ENCODE measurements at places on chromosomes 16 and 17.

GRCh38 chr17:57356153-57356718, 99.9 kb downstream of the MSI2 start:
- no peak for DNase-seq

- no peak for DNase-seq
Observed at GRCh38 chr16:66508248-66508913, 41.5 kb downstream of the TK2 start.

GRCh38 chr16:26623442-26623841, 443.3 kb upstream of the C16orf82 start:
- DNase-seq = no peak

DNA sequence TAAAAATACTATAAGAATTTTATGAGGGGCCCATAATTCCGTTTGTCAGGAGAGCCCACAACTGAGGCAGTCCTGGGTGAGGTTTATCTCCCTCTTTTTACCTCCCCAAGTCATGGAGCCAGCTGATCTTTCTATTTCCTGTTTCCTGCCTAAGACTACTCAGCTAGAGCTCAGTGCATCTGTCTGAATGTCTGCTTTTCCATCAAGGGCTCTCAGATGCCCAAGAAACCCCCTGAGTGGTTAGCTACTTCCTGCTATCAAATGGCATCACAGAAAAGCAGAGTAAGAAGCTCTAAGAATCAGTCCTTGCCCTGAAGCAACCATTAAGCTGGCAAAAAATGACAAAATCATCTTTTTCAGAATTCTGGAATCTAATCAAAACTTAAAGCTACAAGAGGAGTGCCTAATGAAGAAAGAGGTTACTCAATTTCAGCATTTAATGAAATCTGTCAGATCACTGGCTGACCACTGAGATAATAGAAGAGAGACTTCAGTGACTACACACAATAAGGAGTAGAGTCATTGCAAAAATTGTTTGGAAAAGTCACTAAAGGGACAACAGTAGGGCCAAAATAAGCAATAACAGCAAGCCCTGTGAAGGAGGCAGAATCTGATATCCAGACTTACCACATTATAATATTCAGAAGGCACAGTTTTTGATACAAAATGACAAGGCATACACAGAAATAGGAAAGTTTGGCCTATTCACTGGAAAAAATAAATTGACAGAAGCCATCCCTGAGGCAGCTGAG, 150.1 kb downstream of the CYB561 start:
- DNase-seq = no peak

DNA sequence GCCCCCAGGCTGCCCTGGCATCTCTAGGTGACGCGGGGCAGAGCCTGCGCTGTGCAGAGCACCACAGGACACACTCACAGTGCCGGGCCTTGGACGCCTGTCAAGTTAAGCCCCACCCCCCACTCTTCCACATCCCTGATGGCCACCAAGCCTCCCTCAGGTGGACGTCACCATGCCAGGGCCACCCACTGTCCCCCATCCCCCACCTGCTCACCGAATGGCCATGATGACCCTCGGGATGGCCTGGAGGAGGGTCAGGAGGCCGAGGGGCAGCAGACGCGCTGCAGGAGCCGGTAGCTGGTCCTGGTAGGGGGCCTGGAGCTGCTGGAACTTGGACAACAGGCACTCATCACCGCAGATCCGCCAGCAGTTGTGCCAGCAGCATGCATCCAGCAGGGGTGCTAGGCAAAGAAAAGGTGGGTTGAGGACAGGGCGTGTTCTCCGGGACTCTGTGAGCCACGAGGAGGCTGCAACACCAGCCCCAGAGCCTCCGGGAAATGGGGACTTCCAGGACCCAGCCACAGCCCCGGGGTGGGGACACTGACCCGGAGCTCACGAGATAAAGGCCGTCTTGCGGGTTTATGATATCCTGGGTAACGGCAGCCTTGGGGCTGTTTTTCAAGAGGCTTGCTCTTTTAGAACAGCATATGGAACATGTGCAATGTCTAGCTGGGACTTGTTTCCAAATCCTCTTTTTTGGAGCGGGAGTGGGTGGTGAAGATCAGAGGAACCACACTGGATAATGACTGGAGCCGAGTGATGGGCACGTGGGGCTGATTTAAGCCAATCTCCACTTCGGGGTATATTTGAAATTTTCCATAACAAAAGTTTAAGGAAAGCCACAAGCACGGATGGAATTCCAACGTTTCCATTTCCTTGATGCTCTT, 11.4 kb downstream of the C16orf95 start:
- no peak for DNase-seq

DNA sequence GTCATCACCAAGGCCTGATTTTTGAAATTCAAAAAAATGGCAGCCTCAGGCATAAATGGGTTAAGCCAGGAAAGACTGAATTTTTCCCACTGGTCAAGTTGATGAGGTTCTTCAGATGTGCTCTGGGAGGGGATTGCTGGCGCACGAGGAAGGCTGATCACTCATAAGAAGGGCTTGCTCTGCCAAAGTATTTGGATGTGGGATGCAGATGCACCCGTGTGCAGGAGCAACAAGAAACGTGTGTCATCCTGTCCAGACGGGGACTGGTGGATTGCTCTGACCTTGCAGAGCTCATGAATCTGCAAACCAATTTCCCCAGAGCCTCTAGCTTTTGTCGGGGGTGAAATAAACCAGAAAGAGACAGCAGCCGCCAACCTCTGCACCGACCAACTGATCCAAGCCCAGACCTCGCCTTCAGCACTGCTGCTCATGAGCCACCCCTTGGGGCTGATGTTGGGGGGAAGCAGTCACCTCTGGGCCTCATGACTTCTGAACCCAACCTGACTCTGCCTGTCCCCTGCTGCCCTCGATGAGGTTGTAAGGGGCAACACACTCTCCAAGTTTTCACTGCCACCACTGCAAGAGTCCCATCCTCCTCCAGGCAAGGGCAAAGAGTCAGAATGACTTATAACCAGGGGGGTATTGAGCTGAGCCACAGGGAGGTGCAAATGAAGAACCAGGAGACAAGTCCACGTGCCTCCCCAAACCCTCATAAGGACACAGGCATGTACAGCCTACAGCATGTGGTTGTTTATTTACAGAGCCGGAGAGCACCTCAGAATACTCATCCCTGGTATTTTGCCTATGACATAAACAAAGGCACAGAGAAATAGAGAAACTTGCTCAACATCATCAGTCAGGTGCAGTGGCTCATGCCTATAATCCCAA, 452.0 kb downstream of the SOX9 start:
- DNase-seq = no peak

GRCh38 chr17:80243526-80244433, 16.9 kb upstream of the RNF213 start:
- no peak for DNase-seq

DNA sequence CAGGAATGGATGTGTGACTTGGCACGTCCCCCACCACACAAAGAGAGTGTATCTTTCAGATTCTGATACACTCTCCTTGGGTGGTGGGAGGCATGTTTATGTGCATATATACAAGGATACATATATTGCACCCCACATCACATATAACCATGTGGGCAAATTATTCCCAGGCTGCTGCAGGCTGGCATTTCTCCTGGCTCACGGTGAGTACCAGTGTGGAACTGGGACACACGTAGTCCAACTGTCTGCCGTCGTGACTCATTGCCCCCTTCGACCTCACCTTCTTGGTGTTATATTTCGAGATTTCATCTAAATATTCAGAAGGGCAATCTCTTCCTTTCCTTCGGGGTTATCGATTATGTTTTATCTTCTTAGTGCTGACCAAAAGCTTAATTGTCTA, 24.4 kb downstream of the ARHGAP44 start:
- no peak for DNase-seq

DNA sequence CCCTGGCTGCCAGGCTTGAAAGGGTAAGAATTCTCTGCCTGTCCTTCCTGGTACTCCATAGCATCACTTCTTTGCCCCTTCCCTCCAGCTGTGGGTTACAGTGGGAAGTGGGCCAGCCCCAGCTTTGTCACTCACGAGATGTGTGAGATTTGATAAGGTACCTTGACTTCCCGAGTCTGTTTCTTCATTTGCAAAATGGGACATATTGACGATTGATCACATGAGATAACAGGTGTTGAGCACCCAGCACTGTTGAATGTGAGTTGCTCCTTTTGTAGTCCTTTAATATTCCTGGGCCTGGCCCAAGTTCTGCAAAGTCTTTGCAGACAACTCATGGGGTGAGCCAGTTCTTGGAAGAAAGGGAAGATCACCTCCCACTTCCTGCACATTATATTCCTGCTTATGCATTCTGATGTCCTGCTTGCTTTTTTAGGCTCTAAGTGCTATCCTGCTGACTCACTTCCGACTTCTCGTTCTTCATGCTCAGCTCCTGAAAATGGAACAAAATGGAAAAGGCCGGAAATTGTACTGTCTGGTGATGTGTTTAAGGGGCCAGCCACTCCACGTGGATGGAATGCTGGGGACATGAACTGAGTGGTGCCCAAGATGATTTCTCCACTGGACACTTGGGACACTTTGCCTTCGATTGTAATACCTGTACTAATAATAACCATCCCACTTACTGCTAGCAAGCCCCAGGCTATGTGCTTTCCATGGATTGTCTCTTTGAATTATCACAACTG, 8.3 kb upstream of the NLK start:
- DNase-seq = no peak

DNA sequence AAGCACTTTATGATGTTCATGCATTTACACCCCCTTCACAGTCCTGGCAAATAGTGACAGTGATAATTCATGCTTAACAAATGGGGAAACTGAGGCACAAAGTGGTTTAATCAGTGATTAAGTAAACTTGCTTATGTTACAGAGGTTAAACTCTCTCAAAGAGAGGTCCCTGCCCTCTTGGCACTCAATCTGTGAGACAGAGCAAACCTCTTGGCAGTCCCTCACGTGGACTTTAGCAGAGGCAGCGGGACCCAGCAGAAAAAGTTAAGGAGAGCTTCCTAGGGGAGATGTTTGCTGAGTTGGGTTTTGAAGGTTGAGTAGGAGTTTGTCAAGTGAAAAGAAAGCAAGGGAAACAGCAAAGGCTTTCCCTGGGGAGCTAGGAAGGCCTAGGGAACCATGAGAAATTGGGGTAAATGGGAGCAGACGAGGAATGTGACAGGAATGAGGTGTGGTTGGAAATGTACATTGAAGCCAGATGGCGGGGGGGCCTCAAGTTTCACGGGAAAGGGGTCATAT, 10.7 kb downstream of the SOCS1 start:
- DNase-seq = no peak

DNA sequence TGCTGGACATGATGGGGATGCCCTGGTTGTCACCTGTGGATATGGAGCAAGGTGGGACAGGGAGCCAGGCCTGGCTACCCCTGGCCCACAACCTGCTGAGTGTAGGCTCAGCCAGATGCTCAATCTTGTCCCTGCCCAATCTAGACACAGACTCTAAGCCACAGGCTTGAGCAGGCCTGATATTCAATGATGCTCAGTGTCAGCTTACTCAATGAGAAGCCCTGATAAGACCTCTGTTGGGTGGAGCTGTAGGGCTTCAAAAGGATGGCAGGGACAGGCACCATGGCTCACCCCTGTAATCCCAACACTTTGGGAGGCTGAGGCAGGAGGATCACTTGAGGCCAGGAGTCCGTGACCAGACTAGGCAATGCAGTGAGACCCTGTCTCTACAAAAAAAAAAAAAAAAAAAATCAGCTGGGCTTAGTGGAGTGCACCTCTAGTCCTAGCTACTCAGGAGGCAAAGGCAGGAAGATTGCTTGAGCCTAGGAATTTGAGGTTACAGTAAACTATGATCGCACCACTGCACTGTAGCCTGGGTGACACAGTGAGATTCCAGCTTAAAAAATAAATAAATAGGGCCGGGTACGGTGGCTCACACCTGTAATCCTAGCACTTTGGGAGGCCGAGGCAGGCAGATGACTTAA, 3.4 kb downstream of the LCAT start:
- DNase-seq = no peak

- no peak for DNase-seq
Observed at GRCh38 chr16:3983081-3983520, 102.6 kb upstream of the CREBBP start.
